AG10803 (cell line): ENCODE measurements at places on chromosomes 12 and 14.

DNA sequence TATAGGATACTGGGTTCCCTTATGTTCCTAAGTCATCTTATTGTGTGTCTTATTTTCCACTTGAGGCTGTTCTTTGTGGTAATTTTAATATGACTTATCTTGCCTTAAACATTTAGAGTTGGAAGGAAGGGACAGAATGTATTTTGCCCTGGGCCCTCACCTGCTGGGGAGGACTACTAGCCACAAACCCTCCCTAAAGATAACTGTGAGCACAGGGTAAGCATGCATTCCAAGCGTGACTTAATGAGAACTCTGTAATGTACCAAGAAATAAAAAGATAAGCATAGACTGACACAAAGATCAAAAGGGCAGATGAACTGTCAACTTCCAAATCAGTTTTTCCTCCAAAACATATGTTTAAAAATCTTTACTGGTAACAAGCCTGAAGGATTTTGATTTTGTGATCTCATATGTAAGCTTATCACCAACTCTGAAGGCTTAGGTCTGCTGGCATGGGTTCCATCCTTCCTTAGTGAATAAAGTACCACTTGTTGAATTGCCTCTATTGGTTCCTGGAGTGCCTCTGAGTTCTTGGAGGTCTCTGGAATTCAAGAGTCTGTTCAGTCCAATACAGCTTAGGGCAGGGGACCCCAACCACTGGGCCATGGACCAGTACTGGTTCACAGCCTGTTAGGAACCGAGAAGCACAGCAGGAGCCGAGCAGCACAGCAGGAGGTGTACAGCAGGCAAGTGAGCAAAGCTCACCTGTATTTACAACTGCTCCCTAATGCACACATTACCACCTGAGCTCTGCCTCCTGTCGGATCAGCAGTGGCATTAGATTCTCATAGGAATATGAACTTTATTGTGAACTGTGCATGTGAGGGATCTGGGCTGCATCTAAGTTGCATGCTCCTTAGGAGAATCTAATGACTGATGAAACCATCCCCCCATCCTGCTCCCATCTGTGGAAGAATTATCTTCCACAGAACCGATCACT lies 29.8 kb upstream of the NFYB start:
- DNase-seq, result no peak

DNA sequence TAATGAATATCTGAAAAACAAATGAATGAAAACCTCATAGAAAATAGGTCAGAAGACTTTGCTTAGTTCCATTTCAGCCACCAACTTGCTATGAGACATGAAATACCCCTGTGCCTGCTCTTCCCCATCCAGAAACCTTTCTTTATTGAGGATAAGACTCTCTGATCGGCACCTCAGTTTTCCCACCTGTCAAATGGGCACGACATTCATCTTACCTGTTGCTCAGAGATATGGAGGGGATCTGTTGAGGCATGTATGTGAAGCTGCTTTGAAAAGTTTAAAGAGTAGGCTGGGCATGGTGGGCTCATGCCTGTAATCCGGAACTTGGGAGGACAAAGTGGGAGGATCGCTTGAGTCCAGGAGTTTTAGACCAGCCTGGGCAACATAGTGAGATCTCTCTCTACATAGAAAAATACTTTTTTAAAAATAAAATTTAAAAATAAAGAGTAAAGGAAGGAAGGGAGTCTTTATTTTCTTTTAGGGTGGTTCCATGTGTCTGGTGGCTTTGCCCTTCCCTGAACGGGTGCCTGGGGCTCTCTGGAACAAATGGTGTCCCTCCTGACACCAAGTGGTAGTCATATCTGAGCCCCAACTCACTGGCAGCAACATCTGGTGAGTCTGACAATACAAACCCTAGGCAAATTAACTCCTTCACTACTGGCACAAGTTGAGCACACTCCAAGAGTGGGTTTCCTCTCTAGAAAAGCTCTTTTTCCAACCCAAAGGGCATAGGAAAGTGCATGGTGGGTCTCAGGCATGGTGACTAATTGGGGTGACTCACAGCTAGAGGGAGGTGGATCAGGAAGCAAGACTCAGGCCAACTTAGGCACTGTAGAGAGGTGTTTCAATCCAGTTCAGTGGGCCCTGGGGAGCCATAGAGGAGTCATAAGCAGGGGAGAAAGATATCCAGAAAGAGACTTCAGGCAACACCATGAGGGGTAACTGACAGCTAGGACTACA lies 42.1 kb downstream of the MAP1LC3B2 start:
- peak; percentile 30 for DNase-seq

- DNase-seq, result no peak
Measured at GRCh38 chr14:44291366-44291915, 215.6 kb downstream of the FSCB start.

GRCh38 chr12:114789276-114789675 lies 105.3 kb upstream of the TBX3 start:
- no peak for DNase-seq

GRCh38 chr12:87384226-87384625 lies 645.0 kb downstream of the C12orf50 start:
- DNase-seq, result no peak

DNA sequence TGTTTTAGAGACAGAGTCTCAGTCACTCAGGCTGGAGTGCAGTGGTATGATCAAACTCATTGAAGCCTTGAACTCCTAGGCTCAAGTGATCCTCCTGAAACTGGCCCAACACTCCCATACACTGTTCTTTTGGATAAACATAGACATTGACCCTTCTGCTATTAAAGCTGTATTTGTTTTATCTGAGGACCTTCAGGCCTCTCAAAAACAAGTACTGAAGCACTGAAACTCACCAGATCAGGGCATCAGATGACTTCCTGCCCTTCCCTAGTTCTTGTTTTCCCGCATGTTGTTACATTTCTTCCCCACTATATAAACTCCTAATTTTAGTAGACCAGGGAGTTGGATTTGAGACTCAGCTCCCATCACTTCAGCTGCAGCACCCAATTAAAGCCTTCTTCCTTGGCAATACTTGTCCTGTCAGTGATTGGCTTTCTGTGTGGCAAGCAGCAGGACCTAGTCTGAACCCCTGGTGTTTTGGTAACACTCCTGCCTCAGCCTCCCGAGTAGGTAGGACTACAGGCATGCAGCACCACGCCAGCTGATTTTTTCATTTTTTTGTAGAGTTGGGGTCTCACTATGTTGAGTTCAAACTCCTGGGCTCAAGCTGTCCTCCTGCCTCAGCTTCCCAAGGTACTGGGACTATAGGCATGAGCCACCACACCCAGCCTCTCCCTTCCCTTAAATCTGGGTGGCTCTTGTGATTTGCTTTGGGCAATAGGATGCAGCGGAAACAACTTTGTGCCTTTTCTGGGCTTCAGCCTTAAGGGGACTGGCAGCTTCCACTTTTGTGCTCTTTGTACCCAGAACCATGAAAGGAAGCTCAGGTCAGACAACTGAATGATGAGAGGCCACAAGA lies 12.5 kb upstream of the IFT81 start:
- DNase-seq, result no peak

- DNase-seq, result peak; percentile 49
Measured at GRCh38 chr14:62066304-62066703, 304.1 kb downstream of the SNAPC1 start.

DNA sequence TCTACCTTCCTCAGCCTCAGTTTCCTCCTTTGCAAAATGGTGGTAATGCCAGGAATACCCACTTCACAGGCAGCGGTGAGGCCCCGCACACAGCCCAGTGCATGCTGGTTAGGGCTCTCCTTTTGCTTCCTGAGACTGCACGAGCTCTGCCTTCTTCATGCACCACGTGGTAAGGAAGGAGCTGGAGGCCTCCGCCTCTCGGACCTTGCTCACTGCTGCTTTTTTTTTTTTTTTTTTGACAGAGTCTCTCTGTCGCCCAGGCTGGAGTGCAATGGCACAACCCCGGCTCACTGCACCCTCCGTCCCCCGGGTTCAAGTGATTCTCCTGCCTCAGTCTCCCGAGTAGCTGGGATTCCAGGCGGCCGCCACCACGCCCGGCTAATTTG lies 18.1 kb downstream of the TAMALIN start:
- DNase-seq, result no peak

- DNase-seq, result no peak
Measured at GRCh38 chr12:129662234-129662633, 241.6 kb downstream of the TMEM132D start.

GRCh38 chr12:14562279-14562678 lies 5.4 kb downstream of the PLBD1 start:
- no peak for DNase-seq

DNA sequence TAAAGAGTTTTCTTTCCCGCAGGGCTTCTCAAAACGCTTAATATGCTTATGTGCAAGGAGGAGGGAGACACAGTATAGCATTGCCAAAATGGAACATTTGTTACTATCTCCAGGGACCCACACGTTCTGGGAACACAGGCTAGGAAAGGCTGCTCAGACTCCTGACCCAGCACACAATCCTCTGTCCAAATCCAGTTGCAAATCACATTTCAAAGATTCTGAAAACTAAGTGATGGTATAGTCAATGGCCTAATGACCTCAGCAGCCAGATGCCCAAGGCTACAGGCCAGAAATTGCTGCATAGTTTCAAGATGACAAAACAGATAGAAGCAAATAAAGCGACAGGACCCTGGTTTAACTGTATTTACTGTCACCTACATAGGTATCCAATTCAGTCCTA lies 97.0 kb upstream of the GRIP1 start:
- no peak for DNase-seq

GRCh38 chr14:32627545-32628298 lies 298.6 kb downstream of the AKAP6 start:
- no peak for DNase-seq

DNA sequence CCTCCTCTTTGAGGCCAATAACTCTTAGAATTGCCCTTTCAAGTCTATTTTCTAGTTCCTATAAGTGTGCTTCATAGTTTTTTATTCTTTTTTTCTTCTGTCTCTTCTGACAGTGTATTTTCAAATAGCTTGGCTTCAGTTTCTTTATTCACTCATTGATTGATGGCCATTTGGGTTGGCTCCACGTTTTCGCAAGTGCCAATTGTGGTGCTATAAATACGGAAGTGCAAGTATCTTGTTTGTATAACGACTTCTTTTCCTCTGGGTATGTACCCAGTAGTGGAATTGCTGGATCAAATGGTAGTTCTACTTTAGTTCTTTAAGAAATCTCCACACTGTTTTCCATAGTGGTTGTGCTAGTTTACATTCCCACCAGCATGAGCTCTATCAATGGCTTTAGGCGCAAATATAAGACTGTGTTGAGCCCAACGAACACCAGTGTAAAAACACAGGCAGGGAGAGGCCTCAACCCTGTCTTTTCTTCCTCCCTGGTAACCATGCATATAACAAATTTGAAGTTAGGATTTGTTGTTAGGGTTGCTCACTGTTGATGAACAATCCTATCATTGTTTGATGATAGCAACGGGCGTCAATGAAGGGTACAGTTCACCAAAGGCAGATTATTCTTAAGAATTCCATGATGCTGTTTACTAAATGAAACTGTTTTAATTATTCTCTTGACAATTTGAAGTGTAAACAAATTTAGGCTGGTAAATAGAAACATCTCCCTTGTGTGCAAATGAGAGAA lies 13.3 kb upstream of the LMNTD1 start:
- DNase-seq, result no peak

- DNase-seq, result no peak
Measured at GRCh38 chr14:100304825-100305323, 1.4 kb downstream of the SLC25A29 start.

DNA sequence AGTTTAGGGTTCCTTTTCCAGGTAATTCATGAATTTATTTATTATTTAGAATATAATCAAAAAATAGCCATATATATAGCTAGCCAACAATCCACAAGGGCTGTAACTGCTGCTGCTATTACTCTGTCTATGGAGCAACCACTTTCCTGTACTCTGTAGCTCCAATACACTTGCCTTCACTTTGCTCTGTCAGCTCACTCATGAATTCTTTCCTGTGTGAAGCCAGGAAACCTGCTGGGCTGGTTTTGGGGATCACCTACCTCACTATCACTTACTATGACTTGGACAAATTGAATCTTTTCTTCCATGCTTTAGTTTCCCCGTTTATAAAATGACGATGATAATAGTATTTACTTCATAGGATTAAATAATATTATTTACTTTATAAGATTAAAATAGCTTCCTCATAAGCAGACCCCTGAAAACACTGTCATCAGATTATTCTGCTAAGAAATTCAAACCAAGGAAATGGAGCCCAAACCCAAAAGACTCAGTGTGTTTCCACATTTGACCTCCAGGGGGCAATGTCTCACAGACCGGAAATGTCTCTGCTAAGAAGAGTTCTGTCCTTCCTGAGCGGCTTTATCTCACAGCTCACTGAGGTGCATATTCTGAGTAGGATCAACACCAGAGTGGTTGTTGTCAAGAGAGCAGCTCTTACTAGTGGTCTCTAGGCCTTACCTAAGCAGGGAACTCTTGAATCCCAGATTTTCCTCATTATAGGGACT lies 457.1 kb downstream of the DAD1 start:
- no peak for DNase-seq

- DNase-seq, result no peak
Measured at GRCh38 chr14:99468836-99469592, 11.6 kb downstream of the SETD3 start.

GRCh38 chr14:68624541-68625220 lies 168.2 kb downstream of the ZFP36L1 start:
- no peak for DNase-seq

GRCh38 chr12:89203144-89203543 lies 149.2 kb downstream of the DUSP6 start:
- no peak for DNase-seq

DNA sequence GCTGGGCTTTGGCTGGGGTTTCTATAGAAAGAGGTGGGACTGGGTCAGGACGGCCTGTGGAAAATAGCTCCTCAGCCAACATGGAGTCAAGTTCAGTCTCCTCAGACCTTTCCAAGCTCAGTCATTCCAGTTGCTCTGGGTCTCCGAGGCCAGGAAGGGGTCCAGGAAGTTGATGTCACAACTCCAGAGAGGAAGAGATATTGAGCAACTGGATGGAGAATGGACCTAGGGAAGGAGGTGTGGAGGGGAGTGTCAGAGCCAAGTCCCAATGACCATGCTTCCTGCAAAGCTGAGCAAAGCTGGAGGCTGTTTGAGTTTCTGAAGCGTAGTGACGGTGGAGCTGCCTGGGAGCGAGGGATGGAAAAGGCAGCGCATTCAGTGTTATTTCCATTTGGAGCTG lies 86.1 kb downstream of the SLC24A4 start:
- peak; percentile 31 for DNase-seq

DNA sequence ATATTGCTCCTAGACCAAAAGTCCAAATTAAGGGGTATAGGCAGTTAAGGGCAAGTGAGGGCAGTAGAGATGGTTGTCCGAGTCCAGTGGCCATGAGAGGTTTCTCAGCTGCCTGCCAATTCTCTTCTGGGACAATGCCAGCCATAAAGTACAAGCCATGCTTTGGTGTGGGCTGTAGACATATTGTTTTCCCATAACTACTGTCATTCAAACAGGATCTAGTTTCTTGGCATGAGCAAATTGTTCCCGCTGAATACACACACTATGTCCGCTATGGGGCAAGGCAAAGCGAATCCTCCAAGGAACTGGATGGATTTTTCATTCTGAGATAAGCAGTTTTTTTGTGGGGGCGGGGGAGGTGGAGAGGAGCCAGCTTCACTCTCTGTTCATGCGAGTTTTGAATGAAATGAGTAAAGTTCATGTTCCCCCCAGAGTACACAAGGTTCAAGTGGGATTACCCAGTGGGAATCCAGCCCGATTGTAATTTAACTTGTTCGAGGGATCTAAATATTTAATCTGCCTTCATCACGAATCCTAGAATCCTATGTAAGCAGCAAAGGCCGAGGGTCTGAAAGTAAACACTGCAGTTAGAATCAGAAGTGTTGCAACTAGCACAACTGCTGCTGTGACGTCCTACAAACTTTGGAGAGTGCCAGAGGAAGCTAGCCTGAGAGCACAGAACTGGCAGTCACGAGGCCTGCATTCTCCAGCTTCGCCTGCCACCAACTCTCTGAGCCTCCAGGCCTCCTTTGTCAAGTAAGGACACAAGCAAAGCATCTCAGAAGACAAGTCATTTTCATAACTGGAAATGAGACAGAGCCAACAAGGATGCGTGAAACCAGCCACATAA lies 137.0 kb downstream of the CRADD start:
- peak; percentile 84 for DNase-seq
